ENCODE measurements at places on chromosomes 2 and 18.

GRCh38 chr2:73187549-73187948, 14.8 kb upstream of the NOTO start:
- no peak for DNase-seq

- DNase-seq = no peak
Observed at GRCh38 chr2:104028061-104028460, 825.9 kb upstream of the POU3F3 start.

- DNase-seq = no peak
Observed at GRCh38 chr2:134443814-134444480, 190.1 kb downstream of the MGAT5 start.

DNA sequence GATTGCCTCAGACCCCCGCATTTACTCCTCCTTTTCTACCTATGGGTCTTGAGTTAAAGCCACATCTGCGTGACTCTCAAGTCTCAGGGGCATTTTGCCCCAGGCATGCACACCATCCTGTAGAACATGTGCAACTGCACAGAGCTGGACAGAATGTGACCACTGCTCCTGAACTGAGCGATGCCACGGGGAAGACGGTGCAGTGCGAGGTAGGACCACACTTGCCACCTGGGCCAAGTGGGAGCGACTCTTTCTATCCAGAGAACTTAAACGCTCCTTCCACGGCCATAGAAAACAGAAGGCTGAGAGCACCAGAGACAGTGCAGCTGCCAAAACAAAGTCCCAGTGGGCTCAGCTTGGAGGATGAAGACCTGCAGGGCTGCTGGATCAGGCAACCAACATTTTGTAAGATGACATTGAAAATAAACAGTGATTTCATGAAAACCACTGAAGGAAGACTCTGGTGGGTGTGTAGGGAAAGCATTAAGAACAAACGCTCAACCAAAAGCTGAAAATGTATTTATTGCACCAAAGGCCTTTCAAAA, 149.0 kb upstream of the HDAC4 start:
- DNase-seq = no peak

DNA sequence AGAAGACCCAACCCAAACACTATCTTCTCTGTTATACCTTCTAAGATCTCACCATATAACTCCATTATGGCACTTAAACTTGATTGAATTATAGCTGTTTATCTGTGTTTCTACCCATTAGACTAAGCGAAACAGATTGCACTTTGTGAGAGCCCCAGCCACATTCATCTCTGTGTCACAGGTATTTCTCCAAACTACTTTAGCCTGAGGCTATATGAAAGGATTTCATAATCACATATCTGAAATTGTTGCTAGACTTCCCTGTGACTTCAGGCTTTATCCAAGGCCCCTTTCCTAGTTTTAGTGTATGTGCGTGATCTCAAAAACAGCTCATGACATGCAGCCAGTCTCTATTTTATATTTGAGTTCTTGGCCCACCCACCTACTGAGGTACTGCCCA, 745.0 kb upstream of the ACVR2A start:
- DNase-seq = no peak

DNA sequence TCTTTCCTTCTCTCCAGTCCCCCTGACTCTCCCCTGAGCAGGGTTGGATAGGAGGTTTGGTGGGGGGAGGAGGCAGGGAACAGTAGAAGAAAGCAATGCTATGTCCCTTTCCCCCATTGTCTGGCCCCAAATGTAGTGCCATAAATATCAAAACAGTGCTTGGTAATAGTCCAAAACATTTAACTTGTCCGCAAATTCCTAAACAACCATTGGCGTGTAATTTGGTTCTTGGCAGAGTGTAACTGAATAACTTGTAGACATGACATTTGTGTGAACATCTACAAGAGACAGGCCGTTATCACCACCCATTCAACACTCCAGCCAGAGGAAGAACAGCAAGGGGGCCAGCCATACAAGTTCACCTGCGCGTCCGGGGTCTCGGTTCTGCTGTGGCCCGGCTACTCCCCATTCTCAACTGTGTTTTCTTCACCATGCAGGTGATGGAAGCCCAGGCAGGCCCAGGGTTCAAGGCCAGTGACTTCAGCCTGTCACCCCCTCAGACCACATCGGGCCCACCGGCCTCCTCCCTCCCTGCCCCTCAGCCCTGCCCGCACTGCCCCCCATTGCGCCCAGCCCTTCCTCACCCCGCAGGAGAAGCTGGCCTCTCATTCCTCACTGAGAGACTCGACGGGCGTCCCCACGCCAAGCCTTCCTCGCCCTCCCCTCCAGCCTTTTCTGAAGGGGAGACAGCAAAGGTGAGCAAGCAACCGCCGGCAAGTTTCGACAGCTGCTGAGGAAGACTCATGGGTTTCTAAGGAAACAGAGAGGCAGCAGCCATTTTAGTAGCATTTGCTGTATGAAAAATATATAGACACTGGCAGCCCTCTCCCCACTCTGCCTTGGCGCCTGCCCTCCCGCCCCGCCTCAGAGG, 699 bp upstream of the RAPGEF4 start:
- DNase-seq = no peak

- DNase-seq = no peak
Observed at GRCh38 chr2:27070653-27071276, 689 bp downstream of the OST4 start.

DNA sequence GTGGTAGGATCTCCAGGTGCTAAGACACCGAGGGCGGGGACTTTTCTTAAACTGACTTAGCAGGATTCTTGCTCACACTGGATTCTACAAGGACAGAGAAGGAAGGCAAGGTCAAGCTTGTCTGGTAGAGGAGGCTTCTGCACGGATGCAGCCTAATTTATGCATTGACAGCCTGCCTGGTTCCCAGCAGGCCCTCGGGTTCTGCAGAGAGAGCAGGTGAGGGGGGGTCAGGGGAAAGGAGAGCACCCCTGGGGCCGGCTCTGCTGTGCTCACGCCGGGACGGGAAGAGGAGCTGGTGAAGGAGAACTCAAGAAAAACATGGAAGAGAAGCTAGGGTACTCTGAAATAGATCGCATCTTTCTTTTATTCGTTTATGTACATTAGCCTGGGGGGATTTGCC, 46.4 kb downstream of the ADI1 start:
- DNase-seq = no peak

GRCh38 chr2:240630771-240631547, 5.7 kb downstream of the GPR35 start:
- no peak for DNase-seq

DNA sequence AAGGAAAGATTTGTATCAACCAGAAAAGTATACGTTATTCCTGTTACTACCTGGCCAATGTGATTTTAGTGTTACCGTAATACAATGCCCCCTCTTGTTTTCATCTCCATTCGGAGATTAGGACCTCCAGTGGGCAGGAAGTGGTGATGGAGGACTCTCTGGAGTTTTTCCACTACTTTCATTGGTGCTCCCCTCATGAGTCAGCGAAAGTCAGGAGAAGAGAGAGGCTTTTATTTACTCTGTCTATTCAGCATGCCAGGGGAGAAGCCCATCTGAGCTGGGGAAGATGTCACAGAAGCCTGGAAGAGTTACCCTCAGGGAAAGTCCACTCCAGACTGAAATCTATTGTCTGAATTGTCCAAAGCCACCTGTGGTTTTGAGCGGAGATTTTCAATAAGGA, 88.2 kb upstream of the THUMPD2 start:
- no peak for DNase-seq

- no peak for DNase-seq
Observed at GRCh38 chr2:181072486-181073235, 92.3 kb downstream of the UBE2E3 start.

DNA sequence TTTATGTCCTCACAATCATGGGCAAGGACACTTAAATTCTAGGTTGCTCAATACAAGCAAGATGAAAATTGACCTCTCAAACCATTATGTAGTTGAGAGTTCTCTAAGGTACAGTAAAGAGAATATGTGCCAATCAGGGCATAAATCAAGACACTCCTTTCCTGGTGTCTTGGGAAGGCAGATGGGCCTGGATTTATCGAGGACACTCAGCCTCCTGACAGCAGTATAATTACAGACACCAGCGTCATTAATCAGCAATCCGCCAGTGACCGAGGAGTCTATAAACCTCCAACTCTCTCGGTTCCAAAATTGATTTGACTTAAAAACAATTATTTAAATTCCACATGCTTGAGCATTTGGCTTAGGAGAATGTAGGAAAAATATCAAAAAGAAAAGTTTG, 75.7 kb upstream of the DAPL1 start:
- DNase-seq = no peak

GRCh38 chr2:106789185-106789584, 96.8 kb downstream of the ST6GAL2 start:
- DNase-seq = no peak

GRCh38 chr2:179745635-179746256, 115.7 kb downstream of the ZNF385B start:
- DNase-seq = peak; percentile 8

DNA sequence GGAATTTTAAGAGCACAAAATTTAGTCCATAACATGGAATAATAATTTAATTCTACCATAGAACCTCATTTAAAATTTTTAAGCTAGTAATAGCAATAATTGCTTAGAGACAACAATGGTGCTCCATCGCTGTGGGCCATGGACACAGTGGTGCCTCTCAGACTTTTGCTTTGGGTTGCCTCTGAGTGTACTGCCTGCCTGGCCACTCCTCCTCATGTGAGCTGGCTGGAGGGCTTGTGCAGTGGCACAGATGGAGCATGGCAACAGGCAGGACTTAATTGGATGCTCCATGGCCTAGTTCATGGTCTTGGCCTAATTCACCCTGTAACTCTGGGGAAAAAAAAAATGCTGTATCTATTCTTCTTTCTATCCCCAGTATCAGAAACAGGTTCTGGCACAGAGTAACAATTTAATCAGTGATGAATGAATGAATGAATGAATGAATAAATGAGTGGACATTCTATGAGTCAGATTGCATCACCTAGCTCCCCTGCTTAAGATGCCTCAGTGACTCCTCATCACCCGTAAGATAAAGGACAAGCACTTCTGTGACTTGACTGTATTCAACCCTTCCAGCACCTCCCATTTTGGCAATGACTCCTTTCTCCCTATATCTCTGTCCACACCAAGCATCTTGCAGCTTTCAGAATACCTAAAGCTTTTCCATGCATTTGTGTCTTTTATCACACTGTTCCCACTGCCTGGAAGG, 211.8 kb upstream of the SLC14A2 start:
- no peak for DNase-seq

DNA sequence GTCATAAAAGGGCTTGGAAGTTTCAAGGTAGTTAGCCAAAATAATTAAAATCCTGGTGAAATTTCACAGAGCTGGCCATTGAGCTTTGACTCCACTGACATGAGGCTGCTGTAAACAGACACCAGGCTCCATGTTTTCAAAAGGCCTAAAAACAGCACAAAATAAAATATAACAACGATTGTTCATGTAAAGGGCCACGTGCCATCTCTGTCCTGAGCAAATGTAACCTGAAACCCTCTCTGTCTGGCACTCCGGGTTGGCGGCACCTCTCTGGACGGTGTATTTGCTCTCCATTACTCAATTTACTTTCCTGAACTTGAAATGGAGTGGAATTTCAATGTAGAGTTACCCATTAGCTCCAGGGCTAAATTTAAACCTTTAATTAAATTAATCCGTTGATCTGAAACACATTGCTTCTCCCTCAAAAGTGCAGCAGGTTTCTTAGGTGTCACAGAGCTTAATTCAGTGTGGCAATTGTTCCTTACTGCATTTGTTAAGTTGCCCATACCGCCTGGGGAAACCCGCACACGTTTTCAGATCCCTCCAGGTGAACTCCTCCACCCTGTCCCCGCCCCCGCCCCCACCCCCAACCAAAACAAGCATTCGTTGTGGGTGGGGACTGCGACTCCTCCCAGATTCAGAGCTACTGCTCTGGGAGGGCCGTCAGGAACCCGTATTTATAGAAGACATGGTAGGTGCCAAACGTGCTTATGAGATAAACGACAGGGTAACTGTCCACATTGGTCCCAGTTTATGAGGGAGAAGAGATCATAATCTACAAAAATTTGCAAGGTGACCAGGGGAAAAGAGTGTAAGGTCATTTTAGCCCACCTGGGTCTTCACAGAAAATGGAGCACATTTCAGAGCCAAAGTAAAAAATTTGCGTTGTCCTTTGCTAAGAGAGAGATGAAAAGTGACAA, 1.2 kb upstream of the CABLES1 start:
- DNase-seq = no peak

DNA sequence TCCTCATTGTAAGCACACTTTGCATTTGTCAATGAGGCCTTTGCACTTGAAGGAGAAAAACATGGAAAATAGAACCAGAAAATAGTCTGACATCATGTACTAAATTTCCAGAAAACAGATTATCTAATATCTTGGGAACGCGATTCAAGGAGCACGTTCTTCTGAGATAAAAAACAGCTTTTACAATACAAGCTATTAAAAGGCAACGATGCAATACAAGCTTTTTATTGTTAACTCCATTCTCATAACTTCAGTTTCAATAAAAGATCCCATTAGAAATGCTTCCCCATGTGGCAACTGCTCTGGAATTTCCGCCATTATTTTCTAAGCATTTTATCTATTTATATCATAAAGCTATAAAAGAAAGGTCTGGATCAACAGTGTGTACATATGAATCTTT, 40.3 kb downstream of the NRXN1 start:
- no peak for DNase-seq

DNA sequence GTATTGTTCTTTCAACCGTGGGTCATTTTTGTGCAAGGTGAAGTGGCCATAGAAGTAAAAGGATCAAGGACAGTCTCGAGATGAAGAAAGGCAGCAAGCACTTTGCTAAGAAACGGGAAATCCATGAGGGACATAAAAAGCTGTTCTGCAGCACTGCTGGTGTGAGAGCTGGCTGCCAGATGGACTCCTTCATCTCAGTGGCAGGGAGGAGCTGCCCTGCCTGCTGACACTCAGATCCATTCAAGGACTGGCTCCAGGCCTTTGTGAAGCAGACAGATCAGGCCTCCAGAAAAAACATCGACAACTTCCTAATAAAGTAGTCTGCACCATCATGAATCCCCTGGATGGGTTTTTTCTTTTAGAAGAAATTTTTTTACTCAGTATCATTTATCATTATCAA, 29.5 kb downstream of the RMC1 start:
- no peak for DNase-seq
